Activated CD4-positive, alpha-beta memory T cell treated with anti-CD3 and anti-CD28 coated beads for 36 hours (primary cell): ENCODE measurements at places on chromosomes 2 and 18.

DNA sequence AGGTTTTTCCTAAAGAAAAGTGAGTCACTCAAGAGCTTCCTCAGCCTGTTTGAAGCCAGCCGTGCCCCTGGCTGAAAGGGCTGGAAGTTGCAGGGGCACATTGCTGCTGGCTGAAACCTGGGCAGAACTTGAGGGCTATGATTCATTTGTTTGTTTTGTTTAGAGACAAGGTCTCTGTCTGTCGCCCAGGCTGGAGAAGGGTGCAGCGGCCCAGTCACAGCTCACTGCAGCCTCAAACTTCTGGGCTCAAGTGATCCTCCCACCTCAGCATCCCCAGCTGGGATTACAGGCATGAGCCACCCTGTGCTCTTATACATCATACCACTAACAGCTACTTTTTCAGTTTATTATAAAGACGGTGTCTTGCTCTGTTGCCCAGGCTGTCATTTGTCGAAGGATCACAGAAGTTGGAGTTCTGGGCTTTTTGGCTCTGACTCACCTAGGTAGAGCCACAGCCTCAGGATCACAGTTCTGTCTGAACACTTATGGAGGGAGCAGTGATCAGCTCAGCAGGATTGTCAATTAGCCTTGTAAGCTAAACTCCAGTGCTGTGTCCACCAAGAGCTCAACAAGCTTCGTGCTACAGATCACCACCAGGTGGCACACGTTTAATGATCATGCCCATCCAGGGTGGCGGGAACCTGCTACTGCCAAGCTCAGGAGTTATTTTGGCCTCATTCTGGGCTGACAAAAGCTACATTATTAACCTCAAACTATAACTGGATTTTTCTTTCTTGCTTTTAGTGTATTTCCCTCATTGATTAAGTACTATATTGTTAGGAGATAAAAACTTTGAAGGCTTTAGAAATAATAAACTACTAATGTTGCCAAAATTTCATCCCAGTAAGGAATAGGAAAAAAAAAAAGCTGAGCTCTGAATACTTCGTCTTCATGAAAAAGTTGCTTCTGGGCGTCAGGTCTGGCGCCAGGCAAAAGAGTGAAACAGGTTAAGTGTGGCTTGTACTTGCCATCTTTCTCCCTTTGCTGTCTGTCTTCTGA lies 57.9 kb downstream of the ARHGEF33 start:
- peak; percentile 80 for DNase-seq

DNA sequence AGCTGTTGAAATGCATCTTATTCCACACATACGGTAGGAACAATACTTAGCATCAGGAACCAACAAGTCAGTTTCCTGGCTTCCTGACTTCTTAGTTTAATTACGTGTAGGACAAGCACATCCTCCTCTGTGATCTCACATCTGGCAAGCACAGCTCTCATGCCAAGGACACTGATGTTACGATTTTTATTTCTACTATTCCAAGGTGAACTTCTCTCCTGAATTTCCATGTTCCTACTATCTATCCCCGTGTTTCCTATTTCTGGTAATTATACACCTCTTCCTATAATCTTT lies 374.0 kb downstream of the NCKAP5 start:
- no peak for DNase-seq

- DNase-seq, result no peak
These were observed 226.9 kb upstream of the GYPC start for GRCh38 chr2:126429103-126429502.

- no peak for DNase-seq
These were observed 104.4 kb downstream of the INHBB start for GRCh38 chr2:120450196-120450820.

DNA sequence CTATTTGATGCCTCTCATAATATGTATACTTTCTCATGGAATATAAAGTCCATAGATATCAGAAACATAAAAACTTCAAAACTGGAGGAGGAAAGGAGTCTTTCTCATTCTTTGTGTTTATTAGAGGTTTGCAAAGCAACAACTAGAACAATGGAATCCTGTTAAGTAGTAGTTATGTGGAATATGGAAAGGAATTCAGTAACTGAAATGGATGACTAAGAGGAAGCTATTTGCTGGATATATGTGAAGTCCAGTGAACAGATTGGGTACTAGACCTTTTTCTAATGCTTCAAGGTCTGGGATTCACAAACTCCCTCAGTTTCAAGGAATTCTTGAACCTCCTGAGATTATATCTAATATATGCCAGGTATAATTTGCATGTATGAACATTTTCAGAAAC lies 353.6 kb upstream of the FANCL start:
- no peak for DNase-seq

- DNase-seq, result no peak
These were observed 226.0 kb upstream of the SLC35G4 start for GRCh38 chr18:11383381-11383780.

GRCh38 chr2:236951830-236952475 lies 133.7 kb upstream of the COPS8 start:
- DNase-seq, result no peak

DNA sequence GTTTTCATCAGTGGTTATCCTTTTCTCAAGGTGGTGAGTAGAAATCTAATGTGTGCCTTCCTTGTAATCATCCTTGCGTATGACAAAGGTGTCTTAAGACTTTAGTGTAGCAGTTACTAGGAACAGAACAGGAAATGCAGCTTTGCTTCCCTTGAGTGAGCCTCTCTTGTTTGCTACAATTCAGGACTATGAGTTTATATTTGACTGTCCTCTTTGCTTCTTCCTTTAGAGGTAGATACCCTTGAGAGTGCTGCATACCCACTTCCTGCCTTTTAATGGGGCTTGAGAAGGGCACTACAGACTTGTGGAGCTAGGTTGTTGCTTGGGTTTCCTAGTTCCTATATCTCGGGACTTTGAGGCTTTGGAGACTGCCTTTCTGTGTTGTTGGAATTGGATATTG lies 3.8 kb downstream of the KCNJ13 start:
- DNase-seq, result peak; percentile 13

GRCh38 chr18:55000529-55000928 lies 41.3 kb upstream of the CCDC68 start:
- no peak for DNase-seq

GRCh38 chr2:85772019-85772745 lies 18.4 kb downstream of the ATOH8 start:
- DNase-seq, result no peak

DNA sequence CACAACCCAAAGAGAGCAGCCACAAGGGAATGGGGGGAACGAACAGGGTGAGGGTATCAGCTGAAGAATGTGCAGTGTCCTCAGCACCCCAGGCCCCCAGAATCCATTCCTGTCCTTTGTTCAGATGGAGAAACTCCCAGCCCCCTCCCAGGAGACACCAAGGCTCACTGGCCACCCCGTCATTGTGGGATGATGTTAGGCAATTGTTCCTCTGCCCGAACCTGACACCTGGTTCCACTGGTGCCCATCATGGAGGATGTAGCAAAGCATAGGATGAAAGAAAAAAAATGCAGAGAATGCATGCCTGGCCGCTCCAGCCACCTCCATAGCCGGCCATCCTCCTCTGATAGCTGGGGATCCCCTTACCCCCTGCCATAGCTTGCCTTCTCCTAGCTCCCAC lies 197.3 kb upstream of the TWIST2 start:
- DNase-seq, result no peak

DNA sequence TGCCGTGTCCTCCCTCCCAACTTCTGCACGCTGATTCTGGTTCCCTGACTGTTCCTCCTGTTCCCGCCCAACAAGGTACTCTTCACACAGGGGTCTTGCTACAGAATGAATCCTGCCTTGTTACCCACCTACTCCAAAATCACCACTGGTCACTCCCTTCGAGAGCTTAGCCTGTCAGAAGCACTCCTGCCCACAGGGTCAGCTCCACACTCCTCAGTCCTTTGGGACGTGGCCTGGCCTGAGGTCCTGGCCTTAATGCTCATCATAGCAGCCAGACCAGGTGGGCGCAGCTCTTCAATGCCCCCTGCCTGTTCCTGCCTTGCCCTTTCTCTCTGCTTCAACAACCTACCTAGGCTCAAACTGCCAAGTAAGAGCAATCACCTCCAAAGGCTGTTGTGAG lies 27.8 kb upstream of the ID2 start:
- no peak for DNase-seq

GRCh38 chr2:37993143-37993542 lies 68.1 kb downstream of the RMDN2 start:
- DNase-seq, result no peak

- DNase-seq, result no peak
These were observed 2.3 kb downstream of the KRCC1 start for GRCh38 chr2:88053296-88053695.

DNA sequence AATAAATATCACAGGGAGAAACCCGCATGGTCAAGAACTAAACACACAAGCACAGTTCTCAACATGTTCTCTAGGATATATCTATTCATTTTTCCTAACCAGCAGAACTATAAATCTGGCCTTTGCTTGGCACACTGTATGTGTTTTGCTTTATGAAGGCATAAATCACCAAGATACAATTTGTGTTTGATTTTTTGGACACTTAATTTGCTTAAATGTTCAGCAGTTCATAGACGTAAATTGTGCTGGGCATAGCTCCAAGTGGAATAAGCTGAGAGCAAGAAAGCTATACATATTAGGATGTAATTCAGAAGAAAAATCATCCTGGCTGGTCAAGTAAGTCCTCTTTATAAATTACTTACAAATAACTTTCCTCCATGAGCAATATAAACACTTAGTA lies 341.5 kb upstream of the ATP5MC3 start:
- no peak for DNase-seq

DNA sequence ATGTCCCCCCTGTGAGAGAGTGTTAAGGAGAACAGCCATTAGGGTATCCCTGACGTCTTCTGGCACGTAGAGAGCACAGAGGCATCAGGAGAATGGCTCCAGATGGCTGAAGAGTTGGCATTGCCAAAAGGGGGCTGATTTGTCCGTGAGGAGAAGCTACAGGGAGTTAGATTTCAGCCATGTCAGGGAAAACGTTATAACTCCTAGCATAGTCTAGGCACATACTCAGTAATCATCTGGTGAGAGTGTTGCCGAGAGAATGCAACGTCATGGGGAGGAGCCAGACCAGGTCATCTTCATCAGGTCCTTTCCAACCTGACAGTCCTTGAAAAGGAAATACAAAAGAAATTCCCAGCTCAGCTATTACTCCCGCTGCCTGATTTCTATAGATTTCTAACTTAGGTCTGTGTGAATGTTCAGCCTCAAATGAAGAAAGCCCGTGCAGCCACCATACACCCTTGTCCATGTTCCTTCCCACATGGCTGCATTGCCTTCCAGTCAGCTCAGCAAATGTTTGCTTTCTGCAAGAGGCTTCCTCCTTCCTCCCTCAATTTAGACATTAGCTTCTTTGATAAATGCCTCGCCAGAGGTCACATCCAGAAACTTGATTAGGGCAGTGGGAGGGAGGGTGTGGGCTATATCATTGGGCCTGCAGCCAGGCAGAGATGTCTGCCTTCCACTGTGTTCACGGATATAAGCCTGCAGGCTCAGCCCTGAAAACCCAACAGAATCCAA lies 93.0 kb downstream of the STPG4 start:
- DNase-seq, result no peak

- DNase-seq, result no peak
These were observed 281.6 kb downstream of the MBD5 start for GRCh38 chr2:148302526-148302925.

GRCh38 chr2:144084114-144084661 lies 435.7 kb downstream of the ZEB2 start:
- no peak for DNase-seq

DNA sequence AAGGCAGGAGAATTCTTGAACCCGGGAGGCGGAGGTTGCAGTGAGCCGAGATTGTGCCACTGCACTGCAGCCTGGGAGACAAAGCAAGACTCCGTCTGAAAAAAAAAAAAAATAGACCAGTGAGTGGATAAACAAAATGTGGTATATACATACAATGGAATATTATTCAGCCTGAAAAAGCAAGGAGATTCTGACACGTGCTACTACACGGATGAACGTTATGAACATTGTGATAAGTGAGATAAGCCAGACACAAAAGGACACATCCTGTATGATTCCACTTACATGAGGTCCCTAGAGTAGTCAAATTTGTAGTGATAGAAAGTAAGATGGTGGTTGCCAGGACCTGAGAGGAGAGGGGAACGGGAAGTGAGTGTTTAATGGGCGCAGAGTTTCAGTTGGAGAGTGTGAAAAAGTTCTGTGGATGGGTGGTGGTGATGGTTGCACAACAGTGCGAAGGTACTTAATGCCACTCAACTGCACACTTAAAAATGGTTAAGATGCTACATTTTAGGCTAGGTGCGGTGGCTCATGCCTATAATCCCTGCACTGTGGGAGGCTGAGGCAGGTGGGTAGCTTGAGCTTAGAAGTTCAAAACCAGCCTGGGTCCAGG lies 38.3 kb downstream of the NIFK start:
- DNase-seq, result peak; percentile 51

GRCh38 chr18:38648179-38648578 lies 1082.6 kb upstream of the CELF4 start:
- no peak for DNase-seq
